ENCODE measurements at places on chromosomes 3 and 15.

DNA sequence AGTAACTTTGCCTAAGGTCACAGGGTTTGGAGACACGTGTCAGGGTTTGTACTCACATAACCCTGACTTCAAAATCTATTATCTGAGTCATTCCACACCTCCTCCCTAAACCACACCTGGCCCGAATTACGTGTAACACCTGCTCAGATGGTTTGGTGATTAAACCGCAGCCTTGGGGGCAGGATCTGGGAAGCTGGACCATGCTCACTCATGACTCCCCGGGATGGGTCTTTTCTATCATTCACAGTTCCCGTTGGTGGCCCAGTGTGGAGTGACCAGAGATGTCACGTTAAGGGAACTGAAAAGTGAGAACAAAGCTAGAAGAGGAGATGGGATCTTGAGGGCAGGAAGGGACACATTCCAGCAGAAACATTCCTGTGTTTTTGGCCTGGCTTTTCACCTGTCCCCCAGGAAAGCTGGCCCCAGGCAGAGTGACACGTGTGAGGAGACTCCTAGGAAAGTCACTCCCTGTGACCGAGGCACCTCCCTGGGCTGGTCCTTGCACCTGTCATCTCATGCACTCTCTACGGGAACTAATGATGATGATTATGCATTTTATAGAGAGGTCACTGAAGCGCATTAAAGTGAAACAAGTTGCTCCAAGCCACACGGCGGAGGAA is 75.4 kb upstream of the POMGNT2 start:
- DNase-seq, result peak; percentile 24

GRCh38 chr3:89043406-89043932 is 64.0 kb upstream of the EPHA3 start:
- no peak for DNase-seq

- no peak for DNase-seq
Observed at GRCh38 chr15:47822048-47822447, 104.7 kb downstream of the SEMA6D start.

- DNase-seq, result no peak
Observed at GRCh38 chr15:88637841-88638625, 783 bp upstream of the ISG20 start.

DNA sequence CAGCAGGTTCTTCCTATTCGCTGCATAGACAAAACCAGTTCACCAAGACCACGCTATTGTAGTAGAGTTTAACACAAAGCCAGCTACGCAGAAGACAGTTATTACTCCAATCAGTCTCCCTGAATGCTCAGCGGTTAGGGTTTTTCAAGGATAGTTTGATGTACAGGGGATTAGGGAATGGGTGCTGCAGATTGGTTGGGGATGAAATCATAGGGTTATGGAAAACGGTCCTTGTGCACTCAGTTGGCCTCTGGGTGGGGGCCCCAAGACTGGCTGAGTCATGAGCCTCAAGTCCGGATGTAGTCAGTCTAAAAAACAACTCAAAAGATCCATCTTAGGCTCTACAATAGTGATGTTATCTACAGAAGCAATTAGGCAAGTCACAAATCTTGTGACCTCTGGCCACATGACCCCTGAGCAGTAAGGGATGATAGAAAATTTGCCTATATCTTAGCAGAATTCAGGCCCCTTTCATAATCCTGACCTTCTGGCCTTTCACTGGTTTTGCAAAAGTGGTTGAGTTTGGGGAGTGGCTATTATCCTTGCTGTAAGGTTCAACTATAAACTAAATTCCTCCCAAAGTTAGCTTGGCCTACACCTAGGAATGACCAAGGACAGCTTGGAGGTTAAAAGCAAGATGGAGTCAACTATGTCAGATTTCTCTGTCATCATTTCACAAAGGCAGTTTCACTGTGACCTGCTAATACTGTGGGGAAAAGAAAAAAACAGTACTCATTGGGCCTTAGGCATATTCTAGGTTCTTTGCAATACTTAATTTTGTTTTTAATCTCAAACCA is 57.7 kb downstream of the LIPC start:
- DNase-seq, result no peak

DNA sequence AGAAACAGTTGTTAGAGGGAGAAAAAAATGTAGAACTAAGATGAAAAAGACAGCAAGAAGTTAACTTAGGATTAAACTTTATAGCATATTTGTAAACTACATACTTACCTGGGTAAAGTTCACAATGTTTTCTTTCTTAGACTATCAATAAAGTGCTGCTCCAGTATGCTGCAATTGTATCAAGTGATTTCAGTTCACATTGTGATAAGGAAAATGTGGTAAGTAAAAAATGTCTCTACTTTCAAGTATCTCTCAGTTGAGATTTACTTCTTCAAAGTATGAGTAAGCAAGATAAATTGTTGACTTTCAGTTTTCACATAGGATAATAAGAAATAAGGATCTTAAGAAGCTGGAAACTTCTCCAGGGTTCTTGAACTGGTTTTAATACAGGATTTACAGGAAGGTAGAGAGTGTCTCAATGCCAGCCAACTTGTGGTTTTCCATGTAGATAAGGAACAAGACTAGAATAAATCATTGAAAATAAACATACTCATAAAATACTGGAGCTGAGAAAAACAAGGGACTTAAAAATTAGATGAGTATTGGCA is 528.8 kb downstream of the UNC13C start:
- DNase-seq, result no peak

GRCh38 chr15:62593681-62594399 is 428.8 kb upstream of the C2CD4B start:
- DNase-seq, result no peak

GRCh38 chr3:122475316-122475715 is 39.4 kb downstream of the KPNA1 start:
- DNase-seq, result no peak

- DNase-seq, result no peak
Observed at GRCh38 chr3:55203546-55203945, 275.7 kb upstream of the LRTM1 start.

DNA sequence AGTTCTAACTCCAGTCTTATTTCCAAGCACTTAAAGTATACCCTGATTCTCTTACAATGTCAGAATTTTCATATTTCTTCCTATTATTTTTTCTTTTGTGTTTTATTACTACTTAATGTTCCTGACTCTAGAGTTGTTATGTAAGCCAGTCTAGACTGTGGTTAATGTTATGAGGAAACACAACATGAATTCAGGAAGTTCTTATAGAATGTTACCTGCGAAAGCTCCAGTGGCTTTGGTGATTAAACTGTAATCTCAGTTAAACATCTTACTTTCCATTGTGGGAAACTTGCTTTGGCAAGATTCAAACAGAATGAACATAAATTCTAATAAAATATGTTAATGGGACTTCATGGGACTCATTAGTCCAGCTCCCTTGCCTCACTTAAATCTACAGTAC is 36.6 kb upstream of the CHL1 start:
- no peak for DNase-seq

DNA sequence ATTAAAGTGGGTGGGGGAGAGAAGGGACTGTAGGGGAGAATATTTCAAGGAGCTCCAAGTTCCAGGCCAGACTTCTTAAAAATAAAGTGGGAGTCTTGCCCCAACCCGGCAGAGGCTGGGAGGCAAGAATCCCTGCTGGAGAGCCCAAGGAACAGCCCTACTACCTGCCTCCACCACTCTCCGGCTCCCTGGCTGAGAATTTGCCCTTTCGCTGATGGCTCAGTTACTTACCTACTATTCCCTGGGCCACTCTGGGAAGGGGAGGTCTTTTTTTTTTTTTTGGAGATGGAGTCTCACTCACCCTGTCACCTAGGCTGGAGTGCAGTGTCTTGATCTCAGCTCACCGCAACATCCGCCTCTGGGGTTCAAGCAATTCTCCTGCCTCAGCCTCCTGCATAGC is 15.5 kb downstream of the MYL3 start:
- DNase-seq, result no peak

GRCh38 chr3:9704347-9705322 is 1.0 kb downstream of the CPNE9 start:
- DNase-seq, result peak; percentile 74

- no peak for DNase-seq
Observed at GRCh38 chr3:31945738-31946052, 35.4 kb downstream of the OSBPL10 start.

DNA sequence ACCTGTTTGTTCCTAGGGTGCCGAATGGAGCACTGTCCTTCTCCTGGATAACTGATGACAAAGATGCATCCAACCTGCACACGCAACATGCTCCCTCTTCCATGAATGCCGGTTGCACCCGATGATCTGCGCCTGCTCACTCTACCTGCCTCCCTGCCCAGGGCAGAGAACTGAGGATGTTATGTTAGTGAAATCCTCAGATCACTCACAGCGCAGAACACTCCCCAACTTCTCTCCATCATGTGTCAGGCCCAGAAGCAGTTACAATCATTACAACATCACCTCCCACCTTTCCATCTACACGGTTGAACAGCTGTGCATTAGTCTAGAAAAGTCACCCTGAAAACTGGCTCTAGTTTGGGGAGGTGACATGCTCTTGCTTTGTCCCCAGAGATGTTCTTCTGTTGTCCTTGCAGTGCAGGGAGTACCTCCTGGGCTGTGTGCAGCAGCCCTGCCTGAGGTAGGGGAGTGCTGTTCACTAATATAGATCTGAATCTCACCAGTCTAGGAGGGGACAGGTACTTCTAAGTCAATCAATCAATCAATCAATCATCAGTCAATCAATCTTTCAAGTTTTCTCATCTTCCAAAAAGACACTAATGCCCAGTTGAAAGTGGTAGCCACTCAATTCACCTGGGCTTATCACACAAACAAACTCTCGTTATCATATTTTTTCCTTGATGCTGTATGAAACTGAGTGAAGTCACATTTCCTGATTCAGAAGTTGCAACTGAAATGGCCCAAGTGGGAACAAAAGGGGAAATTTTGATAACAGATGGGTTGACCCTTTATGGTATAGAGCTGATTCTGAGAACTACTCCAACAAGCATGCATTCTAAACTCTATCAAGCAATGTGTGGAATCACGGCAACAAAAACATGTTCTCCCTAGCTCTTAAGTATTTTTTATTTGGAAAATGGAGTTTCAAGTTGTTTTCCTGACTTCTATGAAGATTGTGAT is 15.4 kb upstream of the ISLR start:
- peak; percentile 40 for DNase-seq

DNA sequence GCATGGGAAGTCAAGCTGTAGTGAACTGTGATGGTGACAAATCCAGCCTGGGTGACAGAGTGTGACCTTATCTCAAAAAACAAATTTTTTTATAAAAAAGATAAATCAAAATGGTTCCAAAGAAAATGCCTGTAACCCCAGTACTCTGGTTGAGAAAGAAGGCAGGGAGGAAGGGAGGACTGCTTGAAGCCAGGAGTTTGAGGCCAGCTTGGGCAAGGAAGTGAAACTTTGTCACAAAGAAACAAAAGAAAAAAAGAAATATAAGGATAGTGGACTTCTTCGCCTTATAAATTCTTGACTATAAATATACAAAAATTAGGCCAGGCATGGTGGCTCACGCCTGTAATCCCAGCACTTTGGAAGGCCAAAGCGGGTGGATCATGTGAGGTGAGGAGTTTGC is 34.1 kb downstream of the SMARCC1 start:
- DNase-seq, result no peak

DNA sequence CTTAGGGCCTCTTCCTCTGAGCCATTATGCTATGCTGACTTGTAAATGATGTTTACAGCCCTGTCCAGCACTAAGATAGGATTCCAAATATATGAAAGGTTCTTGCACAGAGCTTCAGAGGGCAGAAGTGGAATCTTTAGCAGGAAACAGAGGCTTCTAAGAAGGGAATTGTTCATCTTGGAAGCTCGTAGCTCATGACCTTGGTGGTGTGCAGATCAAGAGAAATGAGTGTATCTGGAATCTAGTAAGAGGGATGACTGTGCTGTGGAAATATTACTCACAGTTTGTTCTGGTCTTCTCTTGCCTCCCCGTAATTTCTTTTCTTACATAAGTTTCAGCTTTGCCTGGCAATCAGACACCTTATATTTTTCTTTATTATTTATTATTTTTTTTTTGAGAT is 175.8 kb downstream of the SPATA16 start:
- DNase-seq, result no peak

- DNase-seq, result no peak
Observed at GRCh38 chr3:5036392-5036766, 57.1 kb downstream of the BHLHE40 start.

- no peak for DNase-seq
Observed at GRCh38 chr3:65685621-65686235, 353.0 kb downstream of the MAGI1 start.

DNA sequence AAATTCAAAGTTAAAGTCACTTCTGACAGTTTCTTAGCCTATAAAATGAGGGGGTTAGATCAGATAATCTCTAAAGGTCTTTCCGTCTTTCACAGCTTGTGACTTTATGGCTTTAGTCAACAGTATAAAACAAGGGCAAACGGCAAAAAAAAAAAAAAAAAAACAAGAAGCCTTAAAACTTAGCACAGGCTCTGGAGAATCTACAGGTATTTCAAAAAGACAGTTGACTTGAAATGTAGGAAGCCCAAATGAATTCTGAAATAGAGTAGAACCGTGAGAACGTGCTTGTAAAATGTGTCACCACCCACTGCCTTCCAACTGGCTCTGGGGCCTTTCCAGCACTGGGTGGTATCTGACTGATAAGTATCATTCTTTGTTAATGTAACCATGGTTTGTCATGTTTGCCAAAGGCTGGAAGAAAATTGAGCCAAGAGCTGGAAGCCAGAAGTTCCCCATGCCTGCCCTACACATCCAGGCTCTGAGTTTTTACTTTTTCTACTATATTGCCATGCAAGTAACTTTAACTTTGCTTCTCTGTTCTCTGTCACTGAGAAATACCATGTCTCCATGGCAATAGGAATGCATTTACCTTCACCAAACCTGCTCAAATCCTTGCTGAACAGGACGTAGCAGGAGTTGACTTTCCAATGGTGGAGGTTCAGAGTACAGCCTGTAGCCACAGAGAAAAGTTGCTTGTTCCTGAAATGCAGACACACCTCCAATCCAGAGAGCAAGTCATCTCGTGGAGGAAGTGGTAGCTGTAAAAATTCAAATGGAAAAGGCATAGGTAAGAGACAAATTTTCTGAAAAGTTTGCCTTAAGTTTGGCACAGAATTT is 35.8 kb upstream of the THSD4 start:
- no peak for DNase-seq

- DNase-seq, result no peak
Observed at GRCh38 chr3:170483485-170484262, 65.0 kb downstream of the CLDN11 start.

DNA sequence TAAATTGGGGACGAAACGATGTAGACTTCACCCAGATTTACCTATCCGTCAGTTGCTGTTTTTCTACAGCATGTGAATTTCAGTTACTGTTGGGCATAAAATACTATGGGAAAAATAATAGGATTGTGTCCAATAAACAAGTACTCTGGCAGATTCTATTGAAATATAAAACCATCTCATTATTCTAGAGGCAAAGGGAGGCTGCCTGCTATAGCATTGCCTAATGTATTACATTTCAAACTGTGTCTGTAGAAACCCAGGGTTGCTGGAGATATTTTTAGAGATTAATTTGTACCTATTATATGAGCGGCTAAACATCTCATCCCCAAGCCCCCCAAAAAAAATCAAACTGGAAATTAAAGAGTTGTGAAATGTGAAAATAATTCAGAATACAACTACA is 159.6 kb upstream of the IL12A start:
- DNase-seq, result no peak

DNA sequence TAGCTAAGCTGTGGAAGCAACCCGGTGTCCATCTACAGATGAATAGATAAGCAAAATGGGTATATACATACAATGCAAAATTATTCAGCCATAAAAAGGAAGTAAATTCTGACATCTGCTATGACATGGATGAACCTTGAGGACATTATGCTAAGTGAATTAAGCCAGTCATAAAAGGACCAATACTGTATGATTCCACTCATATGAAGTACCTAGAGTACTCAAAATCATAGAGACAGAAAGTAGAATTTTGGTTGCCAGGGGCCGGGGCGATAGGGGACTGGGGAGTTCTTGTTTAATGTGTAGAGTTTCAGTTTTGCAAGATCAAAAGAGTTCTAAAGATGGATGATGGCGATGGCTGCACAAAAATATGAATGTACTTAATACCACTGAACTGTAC is 10.3 kb downstream of the EID1 start:
- no peak for DNase-seq

All from GM13976 (cell line).